ENCODE measurements at places on chromosomes 2 and 18.

- no peak for DNase-seq
Measured at GRCh38 chr2:228321015-228321414, 139.5 kb upstream of the SPHKAP start.

DNA sequence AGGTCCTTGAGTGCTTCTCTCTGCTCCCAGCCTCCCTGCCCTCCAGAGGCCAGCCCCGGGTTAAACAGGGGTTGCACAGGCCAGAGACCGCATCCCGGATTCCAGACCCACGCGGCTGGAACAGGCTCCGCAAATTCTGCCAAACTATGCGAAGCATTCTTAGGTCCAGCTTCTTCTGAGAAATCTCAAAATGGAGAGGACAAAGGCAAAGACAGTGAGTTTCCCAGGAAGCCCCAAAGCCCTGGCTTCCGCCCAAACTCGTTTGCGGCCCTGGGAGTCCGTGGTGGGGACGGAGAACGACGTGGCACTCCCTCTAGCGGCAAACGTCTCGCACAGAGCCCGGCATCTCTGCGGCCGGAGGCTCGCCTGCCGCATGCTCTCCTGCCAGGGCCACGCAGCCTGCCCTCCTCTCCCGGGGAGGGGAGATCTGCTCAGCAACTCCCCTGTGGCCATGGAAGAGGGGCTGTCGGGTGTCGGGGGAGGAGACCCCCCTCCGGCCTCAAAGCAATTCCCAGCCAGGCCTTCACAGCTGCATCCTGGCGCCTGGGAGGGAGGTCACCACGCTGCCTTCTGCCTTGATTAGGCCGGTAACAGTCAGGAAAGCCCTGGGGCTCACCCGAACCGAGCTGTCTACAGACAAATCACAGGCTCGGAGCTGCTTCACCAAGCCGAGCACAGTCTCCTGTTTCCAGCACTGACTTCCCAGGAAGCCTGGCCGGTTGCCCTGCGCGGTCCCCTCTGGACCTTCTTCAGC lies 33.4 kb upstream of the KLHL29 start:
- peak; percentile 82 for DNase-seq

DNA sequence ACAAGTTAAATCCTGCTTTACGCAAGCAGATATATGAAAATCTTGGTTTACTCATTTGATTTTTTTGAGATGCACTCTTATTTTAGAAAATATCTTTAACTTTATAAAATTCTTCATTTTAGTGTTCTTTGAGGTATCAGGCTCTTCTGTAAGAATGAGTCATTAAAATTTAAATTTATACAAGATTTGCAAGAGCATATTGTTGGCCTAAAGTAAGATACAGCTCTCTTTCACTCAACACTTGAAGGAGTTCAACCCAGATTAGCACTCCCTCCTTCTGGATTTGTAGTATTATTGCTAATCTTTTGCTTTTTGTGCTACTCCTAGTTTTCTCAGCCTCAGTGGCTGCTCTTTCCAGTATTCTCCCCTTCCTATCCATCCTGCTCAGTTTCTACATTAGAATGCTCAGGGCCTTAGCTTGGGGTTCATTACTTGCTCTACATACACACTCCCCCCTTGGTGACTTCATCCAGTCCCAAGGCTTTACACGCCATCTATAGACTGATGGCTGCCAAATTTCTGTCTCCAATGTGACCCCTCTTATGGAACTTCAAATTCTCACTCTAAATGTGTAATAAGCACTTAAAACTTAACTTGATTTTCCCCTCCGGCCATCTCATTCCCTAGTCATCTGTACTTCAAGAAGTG lies 425.3 kb upstream of the FANCL start:
- DNase-seq, result no peak

- DNase-seq, result no peak
Measured at GRCh38 chr2:113876503-113877387, 13.1 kb upstream of the ACTR3 start.

- DNase-seq, result no peak
Measured at GRCh38 chr2:106885971-106886915, at the start of gene ST6GAL2. Gene ST6GAL2, minus strand, starts transcription at chr2:106886167. Its CDS starts 42,190 bp downstream, at chr2:106843977.

DNA sequence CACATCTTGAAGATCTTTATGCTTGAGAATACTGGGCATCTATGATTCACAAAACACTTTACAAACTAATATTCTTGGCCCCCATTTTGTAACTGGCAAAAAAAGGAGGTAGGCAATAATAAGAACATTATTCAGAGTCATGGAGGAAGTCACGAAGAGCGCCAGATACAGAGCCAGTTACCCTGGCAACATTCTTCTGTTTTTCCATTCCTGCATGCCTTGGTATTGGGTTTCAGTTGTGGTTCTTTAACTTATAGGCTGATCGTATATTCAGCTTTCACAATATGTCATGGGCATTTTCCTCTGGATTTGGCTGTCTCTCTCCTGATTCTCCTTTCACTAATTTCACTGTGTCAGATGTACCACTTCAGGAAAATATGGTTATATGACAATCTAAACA lies 234.7 kb downstream of the HRH4 start:
- DNase-seq, result peak; percentile 11

- no peak for DNase-seq
Measured at GRCh38 chr18:54181856-54182602, 42.4 kb downstream of the MBD2 start.

DNA sequence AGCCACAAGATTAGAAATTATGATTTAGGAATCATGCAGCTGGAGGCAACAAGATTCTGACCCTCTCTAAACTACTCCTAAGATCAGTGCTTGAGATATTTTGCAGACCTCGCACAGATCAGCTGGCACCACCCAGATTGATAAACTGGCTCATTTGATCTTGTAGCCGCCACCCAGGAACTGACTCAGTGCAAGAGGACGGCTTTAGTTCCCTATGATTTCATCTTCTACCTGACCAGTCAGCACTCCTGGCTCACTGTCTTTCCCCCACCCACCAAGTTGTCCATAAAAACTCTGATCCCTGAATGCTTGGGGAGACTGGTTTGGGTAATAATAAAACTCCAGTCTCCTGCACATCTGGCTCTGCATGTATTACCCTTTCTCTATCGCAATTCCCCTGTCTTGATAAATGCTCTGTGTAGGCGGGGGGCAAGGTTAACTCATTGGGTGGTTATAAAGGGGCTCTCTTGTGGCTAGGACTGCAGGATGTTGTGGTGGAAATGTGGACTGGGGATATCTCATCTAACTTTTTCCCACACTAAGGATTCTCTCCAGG lies 96.1 kb downstream of the ARL6IP6 start:
- DNase-seq, result no peak

- DNase-seq, result no peak
Measured at GRCh38 chr2:222651718-222652418, 4.0 kb downstream of the FARSB start.

- no peak for DNase-seq
Measured at GRCh38 chr2:6506361-6506794, 359.3 kb downstream of the CMPK2 start.

DNA sequence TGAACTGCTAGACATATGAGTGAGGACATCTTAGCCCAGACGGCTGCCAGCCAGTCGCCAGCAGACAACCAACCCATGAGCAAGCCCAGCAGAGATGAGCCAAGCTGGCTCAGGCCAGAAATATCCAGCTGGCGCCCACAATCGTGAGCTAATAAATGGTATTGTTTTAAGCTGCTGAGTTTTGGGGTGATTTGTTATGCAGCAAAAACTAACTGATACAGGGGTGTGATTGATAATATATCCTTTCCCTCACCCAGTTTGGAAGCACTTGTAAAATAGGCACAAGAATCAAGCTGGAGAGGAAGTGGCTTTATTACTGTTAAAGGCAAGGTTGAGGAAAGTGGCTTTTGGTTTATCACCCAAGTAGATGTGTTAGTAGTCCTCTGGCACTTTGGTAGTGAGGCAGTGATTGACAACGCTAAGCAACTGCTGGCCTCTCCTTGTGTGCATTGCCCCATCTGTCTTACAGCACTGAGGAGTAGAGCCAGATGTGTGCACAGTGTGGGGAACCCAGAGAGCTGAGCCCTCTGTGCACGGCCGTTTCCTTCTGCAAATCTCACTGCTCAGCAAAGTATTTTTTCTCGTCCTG lies 110.1 kb downstream of the MYO1B start:
- no peak for DNase-seq

DNA sequence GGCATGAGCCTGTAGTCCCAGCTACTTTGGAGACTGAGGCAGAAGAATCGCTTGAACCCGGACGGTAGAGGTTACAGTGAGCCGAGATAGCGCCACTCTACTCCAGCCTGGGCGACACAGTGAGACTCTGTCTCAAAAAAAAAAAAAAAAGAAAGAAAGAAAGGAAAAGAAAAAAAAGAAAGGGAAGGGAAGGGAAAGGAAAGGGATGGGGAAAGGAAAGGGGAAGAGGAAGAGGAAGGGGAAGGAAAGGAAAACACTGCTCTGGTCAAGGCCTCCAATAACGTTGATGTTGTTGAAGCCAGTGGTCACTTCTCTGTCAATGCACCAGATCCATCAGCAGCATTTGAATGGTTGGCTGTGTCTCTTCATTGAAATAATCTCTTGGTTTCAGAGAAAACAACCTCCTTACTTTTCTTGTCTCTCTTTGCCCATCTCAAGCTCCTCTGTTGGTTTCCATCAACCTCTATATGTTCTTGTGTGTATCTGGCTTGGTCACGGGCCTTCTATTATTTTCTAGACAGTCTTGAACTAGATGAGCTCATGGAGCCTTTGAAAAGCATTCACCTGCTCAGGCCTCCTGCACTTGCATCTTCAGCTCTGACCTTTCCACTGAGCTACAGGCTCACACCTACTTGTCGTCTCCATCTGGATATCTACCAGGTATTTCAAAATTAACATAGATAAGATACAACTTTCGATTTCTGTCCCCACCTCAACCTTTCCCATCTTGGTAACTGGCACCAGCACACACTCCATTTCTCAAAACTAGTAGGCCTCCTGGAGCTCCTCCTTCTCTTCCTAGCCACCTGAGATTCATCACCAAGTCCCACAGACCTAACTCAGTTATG lies 69.4 kb upstream of the LAPTM4A start:
- DNase-seq, result no peak

DNA sequence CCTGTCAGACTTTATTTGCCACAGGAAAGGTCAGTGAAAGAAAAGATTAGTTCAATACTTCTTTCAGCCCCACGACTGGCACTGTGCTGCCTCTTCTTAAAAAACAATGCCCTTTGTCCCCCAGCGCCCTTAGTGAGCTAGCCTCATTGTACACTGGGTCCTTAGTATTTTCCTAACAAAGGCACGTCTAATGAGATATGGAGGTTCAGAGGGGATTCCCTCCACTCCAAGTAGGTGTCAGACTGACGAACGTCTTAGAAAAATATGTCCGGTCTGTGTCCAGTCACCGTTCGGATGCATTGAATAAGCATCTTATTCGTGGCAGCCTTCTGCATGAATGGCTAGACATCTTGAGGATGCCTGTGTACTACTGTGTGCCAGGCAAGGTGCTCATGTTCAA lies 1.1 kb downstream of the FECH start:
- no peak for DNase-seq

DNA sequence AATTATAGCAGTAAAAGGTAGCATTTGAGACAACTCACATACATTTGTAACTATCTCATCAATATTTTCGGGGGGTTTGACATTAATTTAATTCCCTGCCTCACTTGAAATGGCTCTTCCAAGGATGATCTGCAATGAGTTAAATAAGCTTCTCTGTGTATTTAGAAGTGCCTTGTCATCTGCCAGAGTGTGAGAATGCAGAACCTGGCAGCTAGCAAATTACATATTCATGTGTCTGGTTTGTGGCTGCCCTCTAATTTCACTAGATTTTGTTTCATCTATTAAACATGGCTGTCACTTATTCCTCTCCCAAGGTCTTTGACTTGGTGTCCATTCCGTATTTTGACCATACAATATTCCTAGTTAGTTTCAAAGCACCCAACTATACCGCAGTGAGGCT lies 158.3 kb upstream of the CAVIN2 start:
- DNase-seq, result no peak

- no peak for DNase-seq
Measured at GRCh38 chr2:130390460-130391057, 34.7 kb downstream of the PTPN18 start.

- DNase-seq, result no peak
Measured at GRCh38 chr2:128271597-128271910, 47.1 kb downstream of the HS6ST1 start.

DNA sequence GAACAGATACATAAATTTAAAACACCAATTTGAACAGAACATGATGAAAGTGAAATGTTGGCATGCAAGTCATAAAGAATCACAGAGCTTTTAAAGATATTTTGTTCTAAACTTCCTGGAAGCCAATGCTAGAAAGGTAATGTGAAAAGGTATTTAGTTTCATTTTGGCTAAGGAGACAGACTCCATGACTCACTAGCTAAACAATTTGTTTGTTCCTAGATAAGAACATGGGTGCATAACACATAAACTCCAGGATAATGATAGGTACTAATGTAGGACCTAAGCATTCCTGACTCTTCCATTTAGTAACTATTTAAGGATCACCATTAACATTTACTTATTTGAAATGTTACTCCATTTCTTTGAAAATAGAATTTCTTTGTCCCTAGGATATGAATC lies 292.5 kb upstream of the CNTNAP5 start:
- no peak for DNase-seq

- peak; percentile 31 for DNase-seq
Measured at GRCh38 chr2:121356058-121356640, 71.1 kb upstream of the TFCP2L1 start.

DNA sequence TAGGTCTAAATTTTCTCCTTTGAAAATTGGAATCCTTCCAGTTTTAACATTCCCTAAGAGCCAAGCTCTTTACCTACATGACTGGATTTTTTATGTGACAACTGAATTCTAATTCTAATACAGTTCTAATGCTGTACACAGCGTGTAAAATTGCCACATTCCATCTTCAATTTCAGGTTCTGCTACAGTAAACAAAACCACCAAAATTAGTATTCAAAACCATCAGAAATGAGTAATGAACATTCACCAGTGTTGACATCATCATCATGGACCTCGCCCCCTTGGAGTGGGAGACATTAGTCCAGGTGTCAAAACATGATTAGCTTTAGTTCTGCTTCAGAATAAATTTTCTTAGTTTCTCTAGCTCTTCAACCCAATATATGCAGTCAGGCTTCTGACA lies 133.6 kb downstream of the MBD2 start:
- no peak for DNase-seq

DNA sequence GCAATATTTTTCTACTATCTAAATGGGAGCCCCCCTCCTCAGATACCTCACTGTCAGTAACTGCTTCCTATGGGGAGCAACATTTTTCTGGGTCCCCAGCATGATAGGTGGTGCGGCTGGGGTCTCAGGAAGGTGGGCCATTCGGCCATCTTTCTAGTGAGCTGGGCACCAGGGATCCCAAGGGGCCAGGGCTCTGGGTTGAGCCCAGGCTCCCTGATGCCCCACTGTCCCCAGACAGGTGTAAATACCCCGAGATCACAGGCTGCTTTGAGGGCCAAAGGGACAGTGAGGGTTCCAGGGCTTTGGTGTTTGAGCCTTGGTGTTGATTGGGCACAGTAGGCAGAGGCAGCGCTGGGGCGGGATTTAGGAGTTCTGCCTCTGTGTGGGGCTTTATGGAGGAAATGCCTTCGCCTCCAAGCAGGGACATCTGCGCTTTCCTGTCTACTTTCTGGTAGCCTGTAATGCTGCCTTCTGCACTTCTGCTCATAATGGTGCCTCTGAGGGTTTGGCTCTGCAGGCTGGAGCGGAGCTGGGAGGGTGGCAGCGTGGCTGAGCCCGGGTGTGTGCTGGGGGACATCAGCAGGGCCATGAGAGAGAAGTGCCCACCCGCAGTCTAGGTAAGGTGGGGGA lies 5.3 kb downstream of the ITM2C start:
- DNase-seq, result no peak

- DNase-seq, result no peak
Measured at GRCh38 chr18:12934454-12935071, 13.2 kb upstream of the SEH1L start.

GRCh38 chr2:16135196-16135912 lies 195.0 kb downstream of the MYCN start:
- DNase-seq, result no peak

- DNase-seq, result no peak
Measured at GRCh38 chr2:24509840-24510239, 18.8 kb downstream of the NCOA1 start.
